ENCODE measurements at places on chromosomes 1 and 21. TPM values are rescaled to one million over a fixed set of nuclear protein-coding genes. Genes with fewer than 3 reads are reported as not detected.

The ANGPTL1 gene
- 16.4 TPM for total RNA-seq

The GSTM4 gene
- 18.8 TPM for total RNA-seq

The LDLRAD2 gene
- not detected for total RNA-seq

The CLDN17 gene
- total RNA-seq, result not detected

The PPP1R12B gene
- total RNA-seq, result 12.7 TPM

The NR1I3 gene
- not detected for total RNA-seq

The ZBTB8B gene
- under 0.01 TPM for total RNA-seq

The CRYBG2 gene
- not detected for total RNA-seq

The VWA5B1 gene
- total RNA-seq, result not detected

The CRYAA gene
- total RNA-seq, result not detected

The CFAP141 gene
- not detected for total RNA-seq

The SYPL2 gene
- total RNA-seq, result 0.13 TPM

The C1orf141 gene
- total RNA-seq, result not detected

The RHD gene
- total RNA-seq, result not detected

The CDC20 gene
- 27.0 TPM for total RNA-seq

The TRIM67 gene
- total RNA-seq, result under 0.01 TPM

The GPR157 gene
- 2.8 TPM for total RNA-seq

The RASAL2 gene
- 17.9 TPM for total RNA-seq

The LCE2B gene
- not detected for total RNA-seq

Measured in aortic smooth muscle cell (primary cell).